ENCODE measurements at places on chromosomes 4 and X.

GRCh38 chrX:108347800-108348199 lies 90.4 kb downstream of the COL4A6 start:
- H3K4me3 ChIP-seq, result no peak overlapping the region
- DNase-seq, result no peak
- H3K4me1 ChIP-seq, result no peaks in the 10 kb centered on the region
- no peak overlapping the region for H3K27ac ChIP-seq

GRCh38 chrX:20362268-20363267 lies 95.9 kb upstream of the RPS6KA3 start:
- no peaks in the 10 kb centered on the region for H3K4me1 ChIP-seq
- DNase-seq, result no peak
- H3K4me3 ChIP-seq, result no peak overlapping the region
- no peaks in the 10 kb centered on the region for H3K27me3 ChIP-seq

DNA sequence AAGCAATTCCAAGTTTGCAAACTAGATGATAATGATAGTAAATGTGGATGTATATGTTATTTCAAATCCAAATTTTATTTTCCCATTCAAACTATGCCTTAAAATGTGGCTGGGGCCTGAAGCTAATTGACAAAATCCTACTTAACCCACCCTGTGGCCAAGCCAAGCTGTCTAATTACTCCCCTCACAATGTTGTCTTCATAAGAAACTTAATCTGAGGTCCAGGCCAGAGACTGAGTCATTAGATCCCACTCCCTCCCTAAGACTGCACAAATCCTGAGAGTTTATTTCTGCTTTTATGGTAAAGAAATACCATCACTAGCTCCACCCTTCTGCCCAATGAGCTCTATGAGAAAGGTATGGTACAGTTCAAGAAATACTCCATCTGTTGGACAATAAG lies 16.6 kb downstream of the SMPX start:
- H3K36me3 ChIP-seq, result no peaks in the 10 kb centered on the region
- no peak overlapping the region for H3K27ac ChIP-seq
- DNase-seq, result no peak
- no peak overlapping the region for H3K4me3 ChIP-seq
- H3K4me1 ChIP-seq, result no peaks in the 10 kb centered on the region

GRCh38 chr4:81378386-81378785 lies 93.3 kb downstream of the RASGEF1B start:
- no peaks in the 10 kb centered on the region for H3K27me3 ChIP-seq
- no peak overlapping the region for H3K4me3 ChIP-seq

- no peak overlapping the region for H3K27ac ChIP-seq
- no peak overlapping the region for H3K4me3 ChIP-seq
- no peaks in the 10 kb centered on the region for H3K4me1 ChIP-seq
- H3K27me3 ChIP-seq, result no peaks in the 10 kb centered on the region
Measured at GRCh38 chr4:79917246-79917645, 155.8 kb downstream of the ANTXR2 start.

- H3K27ac ChIP-seq, result no peak overlapping the region
- no peaks in the 10 kb centered on the region for H3K4me1 ChIP-seq
- H3K4me3 ChIP-seq, result no peak overlapping the region
- DNase-seq, result no peak
Measured at GRCh38 chr4:25697516-25697915, 41.9 kb downstream of the SLC34A2 start.

GRCh38 chr4:40228497-40229365 lies 31.9 kb downstream of the RHOH start:
- no peak for DNase-seq
- peaks cover 14% of the 10 kb centered on the region for H3K36me3 ChIP-seq
- peak overlapping the region; percentile 70 for H3K27ac ChIP-seq

DNA sequence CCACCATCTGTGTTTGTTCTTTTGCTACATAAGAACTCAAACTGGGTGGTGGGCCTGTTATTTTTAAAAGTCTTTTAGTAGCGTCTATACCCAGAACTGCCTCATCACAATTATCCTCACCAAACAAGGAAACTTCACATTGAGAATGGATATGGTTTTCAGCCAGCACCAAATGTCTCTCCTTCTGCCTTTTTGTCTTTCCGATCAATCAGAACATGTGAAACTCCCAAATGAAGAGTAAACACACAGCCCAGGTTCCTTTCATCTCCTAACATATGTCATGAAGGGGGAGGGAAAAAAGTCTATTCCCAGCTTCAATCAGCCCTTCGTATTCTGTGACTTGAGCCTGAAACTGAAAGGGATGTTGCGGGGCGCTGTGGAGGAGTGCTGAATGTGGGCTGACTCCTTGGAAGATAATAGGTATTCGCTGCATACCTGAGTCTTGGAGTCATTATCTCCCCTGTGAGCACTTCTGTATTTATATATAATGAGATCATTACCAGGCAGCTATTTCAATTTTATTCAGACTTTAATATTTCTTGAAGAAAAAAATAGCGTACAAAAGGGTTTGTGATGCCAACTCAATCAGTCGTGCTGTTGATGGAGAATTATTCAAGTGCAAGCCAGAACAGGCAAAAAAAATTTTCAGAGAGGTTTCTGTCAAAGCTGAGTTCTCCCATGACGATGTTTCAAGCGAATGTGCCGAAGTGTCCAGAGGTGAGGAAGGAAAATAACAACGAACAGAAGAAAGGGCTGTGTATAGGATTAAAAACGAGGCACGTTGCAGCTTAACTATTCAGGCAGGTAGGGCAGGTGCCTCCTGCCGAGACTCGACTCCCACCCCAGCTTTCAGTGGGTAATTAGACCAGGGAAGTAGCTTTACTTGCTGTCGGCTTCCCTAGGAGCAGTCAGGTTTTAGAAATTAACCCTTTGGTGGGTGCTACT lies 163.9 kb upstream of the NOCT start:
- H3K27ac ChIP-seq, result no peak overlapping the region
- H3K36me3 ChIP-seq, result no peaks in the 10 kb centered on the region
- no peaks in the 10 kb centered on the region for H3K27me3 ChIP-seq
- H3K4me3 ChIP-seq, result no peak overlapping the region
- no peak for DNase-seq

- DNase-seq, result no peak
- no peak overlapping the region for H3K27ac ChIP-seq
- no peak overlapping the region for H3K4me3 ChIP-seq
Measured at GRCh38 chr4:22473268-22473667, 42.6 kb downstream of the ADGRA3 start.

- H3K36me3 ChIP-seq, result no peaks in the 10 kb centered on the region
- no peaks in the 10 kb centered on the region for H3K4me1 ChIP-seq
- no peak for DNase-seq
- H3K27ac ChIP-seq, result no peak overlapping the region
- H3K27me3 ChIP-seq, result no peaks in the 10 kb centered on the region
Measured at GRCh38 chr4:11543706-11544105, 115.0 kb upstream of the HS3ST1 start.

DNA sequence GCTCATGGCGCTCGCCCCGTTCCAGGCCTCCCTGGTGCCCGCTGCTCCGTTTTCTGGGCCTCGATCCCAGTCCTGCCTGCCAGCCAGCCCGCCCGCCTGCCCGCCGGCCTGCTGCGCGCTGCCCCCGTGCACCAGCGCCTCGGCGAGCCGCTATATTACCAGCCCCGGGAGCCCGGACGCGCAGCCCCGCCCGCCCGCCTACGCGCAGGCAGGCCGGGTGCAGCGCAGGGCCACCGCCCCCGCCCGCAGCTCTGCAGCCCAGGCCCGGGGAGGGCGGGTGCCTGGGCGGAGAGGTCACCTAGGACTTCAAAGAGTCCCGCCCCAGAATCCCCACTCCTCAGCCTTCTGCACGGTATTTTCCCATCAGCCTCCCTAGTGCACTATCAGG lies at the start of gene MAOB:
Gene MAOB (minus strand): TSS at position 157 of the 388 bp plus-strand sequence. CDS start 151 bp downstream, at position 6.
- no peak for DNase-seq
- no peak within 1 kb of the TSS for H3K27ac ChIP-seq
- H3K4me3 ChIP-seq, result no peak within 1 kb of the TSS
- H3K36me3 ChIP-seq, result no peaks in the 10 kb centered on the region
- no peaks in the 10 kb centered on the region for H3K4me1 ChIP-seq

GRCh38 chr4:54661686-54662085 lies 3.9 kb downstream of the KIT start:
- no peak overlapping the region for H3K4me3 ChIP-seq
- H3K27ac ChIP-seq, result no peak overlapping the region
- H3K4me1 ChIP-seq, result no peaks in the 10 kb centered on the region

DNA sequence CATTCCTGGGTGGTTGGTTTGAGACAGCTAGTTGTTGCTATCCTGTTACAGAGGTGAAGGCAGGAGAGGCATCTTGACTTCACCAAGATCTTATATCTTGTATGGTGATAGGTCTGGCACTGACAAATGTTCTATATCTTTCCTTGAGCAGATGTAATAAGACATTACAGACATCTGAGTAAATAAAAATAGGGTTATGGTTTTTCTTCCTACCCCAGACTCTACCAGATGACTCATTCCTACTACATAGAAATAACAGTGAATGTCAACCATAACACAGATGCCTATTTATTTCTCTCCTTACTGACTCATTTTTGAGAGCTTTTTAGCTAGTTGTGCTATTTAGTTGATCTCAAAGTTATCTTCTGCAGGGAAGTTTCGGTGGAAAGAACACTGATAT lies 21.9 kb downstream of the HNRNPH2 start:
- no peaks in the 10 kb centered on the region for H3K36me3 ChIP-seq
- no peaks in the 10 kb centered on the region for H3K27me3 ChIP-seq
- H3K27ac ChIP-seq, result no peak overlapping the region
- no peak overlapping the region for H3K4me3 ChIP-seq
- DNase-seq, result no peak

DNA sequence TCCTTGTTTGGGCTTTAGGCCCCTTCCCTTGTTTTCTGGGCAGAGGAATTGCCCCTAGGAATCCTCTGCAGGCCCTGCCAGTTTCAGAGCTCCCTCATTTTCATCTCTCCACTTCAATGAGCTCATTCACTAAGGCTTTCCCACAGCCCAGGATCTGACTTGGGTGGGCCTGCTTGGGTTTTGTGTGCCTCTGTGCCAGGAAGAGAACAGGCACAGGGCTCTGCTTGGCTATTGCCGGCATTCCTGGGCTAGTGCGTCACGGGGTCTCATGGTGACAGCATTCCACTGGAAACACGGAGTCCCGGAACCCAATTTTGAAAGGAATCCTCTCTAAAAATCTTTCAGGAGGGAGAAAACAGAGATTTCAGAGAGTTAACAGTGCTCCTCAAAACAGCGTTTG lies 150.5 kb downstream of the VCX3A start:
- no peaks in the 10 kb centered on the region for H3K4me1 ChIP-seq
- DNase-seq, result no peak
- no peaks in the 10 kb centered on the region for H3K27me3 ChIP-seq
- H3K4me3 ChIP-seq, result no peak overlapping the region

DNA sequence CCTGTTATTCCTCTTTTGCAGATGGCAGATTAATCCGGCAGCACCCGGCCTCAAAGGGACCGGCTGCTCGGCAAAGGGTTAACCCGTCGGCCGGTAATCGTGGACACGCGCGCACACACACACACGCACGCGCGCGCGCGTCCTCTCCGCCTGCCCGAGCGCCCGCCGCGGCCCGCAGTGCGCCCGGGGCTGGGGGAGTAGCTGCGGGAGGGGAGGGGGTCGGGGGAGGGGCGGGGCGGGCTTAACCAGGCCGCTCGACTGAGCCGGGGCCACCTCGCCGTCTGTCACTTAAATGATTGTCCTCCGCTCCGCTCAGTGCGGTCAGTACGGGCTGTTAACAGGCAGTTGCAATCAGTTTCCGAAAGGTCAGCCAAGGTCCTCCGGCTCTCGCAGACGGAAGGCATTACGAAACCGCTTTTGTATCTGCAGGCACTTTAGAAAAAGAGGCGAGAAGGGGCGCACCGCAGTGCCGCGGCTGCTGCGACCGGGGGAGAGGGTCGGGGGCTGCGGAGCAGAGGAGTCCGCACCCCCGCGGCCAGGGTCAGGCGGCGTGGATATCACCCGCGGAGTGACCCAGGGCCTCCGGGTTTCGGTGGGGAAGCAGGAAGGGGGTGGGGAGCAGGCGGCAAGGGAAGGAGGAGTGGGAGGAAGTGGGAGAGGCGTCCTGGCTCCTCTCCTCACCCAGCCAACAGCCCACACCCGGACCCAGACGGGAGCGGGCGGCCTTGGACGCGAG lies 57.3 kb upstream of the BCOR start:
- no peak for DNase-seq
- peak overlapping the region; percentile 55 for H3K4me3 ChIP-seq
- no peak overlapping the region for H3K27ac ChIP-seq
- H3K4me1 ChIP-seq, result peaks cover 13% of the 10 kb centered on the region
- no peaks in the 10 kb centered on the region for H3K36me3 ChIP-seq

GRCh38 chr4:174933083-174933482 lies 14.9 kb downstream of the ADAM29 start:
- no peak overlapping the region for H3K27ac ChIP-seq
- no peak overlapping the region for H3K4me3 ChIP-seq
- H3K36me3 ChIP-seq, result no peaks in the 10 kb centered on the region
- DNase-seq, result no peak
- H3K27me3 ChIP-seq, result no peaks in the 10 kb centered on the region

DNA sequence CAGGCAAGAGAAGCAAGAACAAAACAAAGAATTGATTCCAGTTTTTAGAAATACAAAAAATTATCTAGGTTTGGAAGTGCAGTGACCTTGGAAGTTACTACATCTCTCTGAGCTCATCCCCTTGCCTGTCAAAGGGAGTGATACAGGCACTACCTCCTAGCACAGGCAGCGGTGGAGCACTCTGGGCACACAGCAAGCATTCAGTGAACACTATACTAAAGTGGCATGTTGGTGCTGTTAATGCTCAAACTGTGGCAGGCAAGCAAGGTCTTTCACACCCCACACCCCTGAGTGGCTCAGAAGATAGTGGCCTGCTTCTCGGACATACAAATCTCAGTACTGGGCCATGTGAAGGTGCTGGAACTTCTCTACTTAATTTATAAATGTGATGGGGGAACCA lies 51.2 kb downstream of the DRD5 start:
- H3K27ac ChIP-seq, result no peak overlapping the region
- no peak overlapping the region for H3K4me3 ChIP-seq
- H3K4me1 ChIP-seq, result no peaks in the 10 kb centered on the region
- H3K36me3 ChIP-seq, result no peaks in the 10 kb centered on the region
- H3K27me3 ChIP-seq, result no peaks in the 10 kb centered on the region
- no peak for DNase-seq

DNA sequence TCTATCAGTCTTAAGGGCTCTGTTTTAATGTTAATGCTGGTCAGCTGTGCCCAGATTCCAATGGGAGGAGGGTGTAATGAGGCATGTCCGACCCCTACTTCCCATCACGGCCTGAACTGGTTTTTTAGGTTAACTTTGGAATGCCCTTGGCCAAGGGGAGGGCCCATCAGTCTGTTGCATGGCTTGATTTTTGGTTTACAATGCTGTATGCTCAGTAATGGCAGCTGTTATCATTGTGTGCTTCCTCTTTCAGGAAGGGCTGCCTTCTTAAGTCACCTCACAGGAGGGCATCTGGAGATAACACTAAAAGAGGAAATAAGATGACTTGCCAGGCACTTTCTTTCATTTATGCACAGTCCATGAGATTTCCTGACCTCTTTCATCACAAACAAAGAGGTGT lies 36.3 kb downstream of the ATXN3L start:
- no peaks in the 10 kb centered on the region for H3K36me3 ChIP-seq
- H3K4me3 ChIP-seq, result no peak overlapping the region
- no peaks in the 10 kb centered on the region for H3K4me1 ChIP-seq
- no peak for DNase-seq
- H3K27ac ChIP-seq, result no peak overlapping the region

Data from effector memory CD4-positive, alpha-beta T cell (primary cell).